ENCODE measurements at places on chromosomes 7 and 10. TPM values are rescaled to one million over a fixed set of nuclear protein-coding genes. Genes with fewer than 3 reads are reported as not detected.

GRCh38 chr7:21999896-22000295 lies 54.2 kb upstream of the CDCA7L start:
- no peak for ATAC-seq

GRCh38 chr7:53743697-53744402 lies 708.4 kb downstream of the POM121L12 start:
- ATAC-seq = no peak

DNA sequence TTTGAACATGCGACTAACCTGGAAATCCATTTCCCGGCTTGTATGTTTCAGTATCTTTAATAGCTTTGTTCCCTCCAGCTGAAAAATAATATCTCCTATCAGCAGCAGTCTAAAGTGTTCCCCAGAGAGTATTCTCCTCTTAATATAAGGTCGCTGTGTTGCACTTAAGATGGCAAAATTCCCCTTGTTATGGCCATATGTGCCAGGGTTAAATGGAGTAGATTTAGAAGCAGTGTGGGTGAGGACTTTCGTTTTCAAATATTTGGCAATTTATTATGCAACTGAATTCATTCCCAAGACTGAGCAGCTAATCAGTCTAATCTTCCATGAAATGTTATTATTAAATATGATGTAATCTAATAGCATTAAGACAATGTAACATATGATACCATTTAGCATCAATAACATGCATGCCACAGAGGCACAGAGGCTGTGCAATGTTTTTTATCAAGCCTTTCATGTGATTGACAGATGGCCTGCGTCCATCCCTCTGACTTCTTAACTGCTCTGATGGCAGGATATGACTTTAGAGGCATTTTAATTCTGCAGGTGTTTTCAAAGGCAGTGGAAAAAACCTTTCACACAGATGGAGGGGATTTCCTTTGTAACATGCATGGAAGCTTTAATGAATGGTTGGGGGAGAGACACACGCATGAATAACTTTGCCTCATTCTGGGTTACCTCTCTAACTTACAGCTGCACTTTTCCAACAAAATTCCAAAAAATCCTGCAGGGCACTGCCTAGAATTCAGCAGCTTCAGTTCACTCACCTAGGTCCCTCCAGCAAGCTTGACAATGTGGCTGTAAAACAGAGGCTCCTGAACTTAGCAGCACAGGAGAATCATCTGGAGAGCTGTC lies 55.1 kb upstream of the ZPBP start:
- ATAC-seq = no peak

GRCh38 chr7:90736968-90737939 lies 141.1 kb downstream of the CDK14 start:
- ATAC-seq = no peak

DNA sequence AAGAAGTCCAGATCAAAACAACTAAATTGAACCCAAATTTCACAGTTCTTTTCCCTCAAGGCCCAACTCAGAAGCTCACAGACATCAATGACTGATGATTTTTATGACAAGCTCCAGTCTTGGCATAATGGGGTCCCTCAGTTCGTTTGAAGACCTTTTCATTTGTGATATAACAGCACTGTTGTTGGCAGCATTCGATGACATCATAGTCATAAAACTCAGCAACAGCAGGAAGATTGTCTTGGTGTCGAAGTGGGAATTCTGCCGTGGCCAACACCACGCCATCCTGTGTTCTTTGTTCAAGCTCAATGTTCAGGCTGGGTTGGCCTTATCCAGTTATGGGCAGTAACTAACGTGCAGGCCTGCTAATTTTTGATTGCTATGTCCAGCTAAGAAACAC lies 261.7 kb downstream of the C7orf25 start:
- no peak for ATAC-seq

GRCh38 chr7:130276796-130277762 lies 10.4 kb downstream of the CPA2 start:
- ATAC-seq = no peak

DNA sequence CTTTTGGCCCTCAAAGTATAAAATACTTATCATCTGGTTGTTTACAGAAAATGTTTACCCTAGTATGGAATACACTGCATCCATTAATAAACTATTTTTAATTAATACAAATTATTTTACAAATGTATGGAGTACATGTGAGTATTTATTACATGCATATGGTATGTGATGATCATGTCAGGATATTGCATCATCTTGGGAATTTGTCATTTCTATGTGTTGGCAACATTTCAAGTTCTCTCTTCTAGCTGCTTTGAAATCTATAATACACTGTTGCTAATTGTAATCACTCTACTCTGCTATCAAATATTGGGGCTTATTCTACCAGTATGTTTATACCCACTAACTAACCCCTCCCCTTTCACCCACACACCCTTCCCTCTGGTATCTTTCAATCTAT lies 103.9 kb upstream of the THSD7A start:
- peak; percentile 26 for ATAC-seq

DNA sequence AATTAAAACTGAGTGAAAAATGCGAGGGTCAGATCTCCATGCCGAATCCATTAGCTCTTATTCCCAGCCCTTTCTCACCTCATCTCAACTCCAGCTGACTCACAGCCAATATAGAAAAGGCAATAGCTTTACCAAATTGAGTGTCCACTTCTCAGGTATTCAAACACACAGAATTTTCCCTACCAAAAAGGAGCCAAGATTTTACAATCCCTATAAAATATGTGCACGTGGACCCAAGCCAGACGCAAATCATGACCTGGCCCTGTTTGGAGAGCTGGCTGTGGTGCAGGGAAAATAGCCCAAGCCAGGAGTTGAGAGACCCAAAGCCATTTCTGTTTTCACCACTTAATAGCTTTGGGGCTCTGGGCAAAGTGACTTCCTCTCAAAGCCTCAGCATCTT lies 379.7 kb upstream of the AUTS2 start:
- no peak for ATAC-seq

GRCh38 chr10:46239247-46239646 lies 47.5 kb upstream of the ANTXRL start:
- no peak for ATAC-seq

DNA sequence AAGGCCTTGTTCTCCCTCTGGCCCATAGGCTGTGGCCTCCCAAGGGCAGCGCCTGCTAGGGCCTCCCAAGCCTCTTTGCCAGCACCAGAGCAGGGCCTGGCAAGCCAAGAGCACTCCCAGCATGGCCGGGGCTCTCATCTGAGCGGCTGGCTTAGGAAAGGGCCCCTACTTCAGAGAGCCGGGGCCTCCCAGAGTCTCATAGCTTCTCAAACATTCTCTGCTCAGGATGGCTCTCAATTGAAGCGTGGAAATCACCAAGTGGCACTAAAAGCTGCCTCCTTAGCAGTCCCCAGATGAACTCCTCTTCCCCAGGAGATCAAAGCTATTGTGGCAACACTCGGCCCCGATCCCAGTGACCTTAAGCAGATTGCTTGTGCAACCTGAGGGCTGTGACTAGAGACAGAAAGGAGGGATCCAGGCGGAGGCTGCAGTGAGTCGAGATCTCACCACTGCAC lies 69.4 kb downstream of the FAM53B start:
- no peak for ATAC-seq

GRCh38 chr7:36284456-36285090 lies 105.1 kb upstream of the ANLN start:
- ATAC-seq = no peak

DNA sequence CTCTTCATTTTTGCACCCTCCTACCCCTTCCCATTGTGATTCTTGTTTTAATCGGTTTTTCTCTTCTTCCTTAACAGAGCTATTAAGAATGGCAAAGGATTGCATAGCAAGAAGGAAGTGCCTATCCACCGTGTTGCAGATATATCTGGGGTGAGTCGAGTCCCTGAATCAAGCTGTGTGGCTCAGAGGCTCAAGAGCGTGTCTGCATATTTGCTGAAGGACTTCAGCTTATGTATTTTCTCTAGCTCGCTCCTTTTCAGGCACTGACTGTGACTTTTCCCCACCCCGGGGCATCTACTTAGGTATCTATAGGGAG lies 126.6 kb downstream of the LRRC4 start:
- ATAC-seq = no peak

GRCh38 chr7:43309706-43310022 lies 197.2 kb downstream of the HECW1 start:
- ATAC-seq = no peak

GRCh38 chr10:16787361-16787791 lies 29.8 kb downstream of the RSU1 start:
- peak; percentile 46 for ATAC-seq

GRCh38 chr7:32659853-32660252 lies 164.6 kb downstream of the AVL9 start:
- no peak for ATAC-seq

GRCh38 chr10:35940141-35941041 lies 298.3 kb upstream of the FZD8 start:
- no peak for ATAC-seq

DNA sequence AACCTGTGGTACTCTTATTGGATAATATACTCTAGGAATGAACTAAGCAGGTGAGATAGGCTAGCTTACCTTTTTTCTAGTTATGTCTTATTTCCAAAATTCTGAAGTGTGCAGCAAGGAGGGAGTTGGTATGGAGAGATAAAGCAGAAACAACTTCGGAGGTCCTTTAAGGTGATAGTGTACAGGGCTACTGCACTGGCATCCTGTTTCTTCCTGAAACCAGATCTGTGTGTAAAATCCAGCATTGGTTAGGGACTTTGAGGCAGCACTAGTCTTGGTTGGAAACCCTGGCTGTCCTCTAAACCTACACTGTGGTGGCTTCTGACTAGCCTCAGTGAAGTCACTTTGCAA lies 66.9 kb upstream of the STRIP2 start:
- no peak for ATAC-seq

GRCh38 chr10:88962336-88962735 lies 9.8 kb upstream of the ACTA2 start:
- no peak for ATAC-seq

DNA sequence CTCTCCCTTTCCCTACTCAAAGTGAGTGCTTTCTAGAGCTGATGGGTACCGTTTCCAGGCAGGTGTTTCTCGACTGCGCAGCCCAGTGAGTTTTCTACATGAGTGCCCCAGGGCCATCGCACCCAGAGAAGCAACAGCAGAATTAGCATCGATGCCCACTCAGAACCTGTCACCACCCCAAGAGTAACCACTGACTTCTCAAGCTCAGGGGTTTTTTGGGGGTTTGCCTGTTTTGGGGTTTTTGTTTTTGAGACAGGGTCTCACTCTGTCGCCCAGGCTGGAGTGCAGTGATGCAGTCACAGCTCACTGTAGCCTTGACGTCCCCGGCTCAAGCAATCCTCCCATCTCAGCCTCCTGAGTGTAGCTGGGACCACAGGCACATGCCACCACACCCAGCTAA lies 25.7 kb downstream of the SNX8 start:
- no peak for ATAC-seq

- ATAC-seq = no peak
These were observed 197.4 kb downstream of the RNLS start for GRCh38 chr10:88385601-88386203.

DNA sequence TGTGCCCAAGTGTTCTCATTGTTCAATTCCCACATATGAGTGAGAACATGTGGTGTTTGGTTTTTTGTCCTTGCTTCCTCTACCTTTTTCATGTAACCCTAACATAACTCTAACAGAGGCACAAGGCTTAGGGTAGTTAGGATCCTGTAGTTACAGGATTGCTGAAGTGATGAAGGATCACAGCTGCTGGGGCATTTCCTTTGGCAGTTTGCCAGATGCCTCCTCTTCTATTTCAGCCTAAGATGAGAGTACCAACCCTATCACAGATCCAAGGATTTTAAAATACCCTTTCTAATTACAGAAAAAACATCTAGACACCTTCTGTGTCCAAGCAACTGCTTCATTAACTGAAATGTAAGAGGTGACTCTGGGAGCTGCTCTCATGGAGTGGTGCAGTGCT lies 141.7 kb upstream of the COL1A2 start:
- ATAC-seq = no peak

DNA sequence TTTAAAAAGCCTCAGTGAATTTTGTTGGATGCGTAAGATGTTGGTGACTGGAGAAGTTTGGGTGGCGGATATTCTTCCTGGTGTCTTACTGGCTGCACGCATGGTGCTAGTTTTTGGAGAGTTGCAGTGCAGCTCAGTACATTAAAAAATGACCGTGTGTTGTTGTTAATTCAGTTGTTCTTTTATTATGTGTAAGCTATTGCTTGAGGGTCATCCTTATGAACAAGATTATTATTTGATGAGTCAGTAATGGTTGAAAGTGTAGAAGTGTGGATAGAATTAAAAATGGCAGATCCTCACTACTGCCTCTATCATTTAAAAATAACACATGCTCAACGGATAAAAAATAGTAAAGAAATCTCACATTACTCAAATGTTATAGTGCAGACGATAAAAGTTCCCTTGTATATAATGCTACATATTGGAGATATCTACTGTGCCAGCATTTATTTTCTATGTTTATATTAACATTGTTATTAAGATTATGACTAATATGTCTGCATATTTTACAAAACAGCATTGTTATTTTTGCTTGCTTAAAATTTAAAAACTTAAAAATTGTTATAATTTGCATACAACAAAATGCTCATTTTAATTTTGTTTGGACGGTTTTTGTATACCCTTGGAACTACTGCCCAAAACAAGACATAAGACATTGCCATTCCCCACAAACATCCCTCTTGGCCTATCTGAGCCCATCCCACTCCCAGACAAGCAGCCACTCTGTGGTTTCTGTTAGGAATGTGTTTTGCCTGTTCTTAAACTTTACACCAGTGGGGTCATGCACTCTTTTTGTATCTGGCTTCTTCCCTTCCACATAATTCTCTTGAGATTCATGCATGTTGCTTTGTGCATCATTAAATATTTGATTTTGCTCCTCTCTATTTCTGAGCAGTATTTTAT lies 142.0 kb downstream of the DOCK1 start:
- ATAC-seq = no peak

DNA sequence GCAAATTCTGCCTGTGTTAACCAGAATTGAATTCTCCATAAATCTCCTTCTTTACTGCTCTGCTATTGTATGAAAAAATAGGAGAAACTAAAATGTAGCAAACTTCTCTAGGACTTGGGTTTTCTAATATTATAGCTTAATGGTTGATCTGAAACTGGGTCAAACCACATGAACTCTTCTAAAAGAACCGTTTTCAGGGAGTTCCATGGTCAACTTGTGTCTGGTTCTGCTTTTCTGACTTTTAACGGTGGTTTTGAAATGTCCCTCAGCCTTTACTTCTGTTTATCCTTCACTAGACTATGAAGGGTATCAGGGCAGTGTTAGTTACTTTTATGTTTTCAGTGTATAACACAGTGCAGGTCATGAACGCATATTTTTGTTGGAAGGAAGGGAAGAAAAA lies 242.2 kb downstream of the TSPAN12 start:
- ATAC-seq = no peak

GRCh38 chr10:98433881-98434732 lies 12.6 kb downstream of the HPS1 start:
- ATAC-seq = no peak

GRCh38 chr7:97126483-97127171 lies 9.1 kb downstream of the SDHAF3 start:
- no peak for ATAC-seq

- ATAC-seq = peak; percentile 47
These were observed 59.8 kb upstream of the CHST15 start for GRCh38 chr10:124153023-124153826.

GRCh38 chr10:9311702-9312499 lies 1257.4 kb downstream of the GATA3 start:
- no peak for ATAC-seq

The SUN3 gene
- not detected for total RNA-seq

The ELFN1 gene
- total RNA-seq = 0.13 TPM

The GIMAP7 gene
- total RNA-seq = not detected

The GRID2IP gene
- total RNA-seq = 0.21 TPM

The GIMAP1 gene
- 0.59 TPM for total RNA-seq

The SEMA3E gene
- total RNA-seq = 4.1 TPM

The VPS37D gene
- 13.2 TPM for total RNA-seq

All from motor neuron (in vitro differentiated cells).